K562 (cell line): ENCODE measurements at places on chromosomes 2 and 18. TPM values are rescaled to one million over a fixed set of nuclear protein-coding genes. Genes with fewer than 3 reads are reported as not detected.

Gene CREB1
- total RNA-seq, result 30.8 and 34.6 TPM in 2 replicates

Gene TUBA3E
- total RNA-seq, result not detected in 2 replicates

Gene IL1R2
- 0.13 TPM in 1 of 2 replicates, not detected in the other for total RNA-seq

Gene FSIP2
- 0.04 TPM in 2 replicates for total RNA-seq

Gene ANKRD30BL
- total RNA-seq, result not detected in 2 replicates

Gene SCTR
- total RNA-seq, result not detected in 2 replicates

Gene AMMECR1L
- 12.6 and 13.4 TPM in 2 replicates for total RNA-seq

Gene AQP12A
- total RNA-seq, result not detected in 2 replicates

Gene NEU2
- total RNA-seq, result not detected in 2 replicates

Gene RPRM
- total RNA-seq, result not detected in 2 replicates

Gene RNF144A
- total RNA-seq, result 8.8 and 11.3 TPM in 2 replicates

Gene COL3A1
- 0.67 and 0.71 TPM in 2 replicates for total RNA-seq

Gene CD226
- 1.7 and 2.0 TPM in 2 replicates for total RNA-seq

Gene HAUS1
- total RNA-seq, result 45.6 and 51.1 TPM in 2 replicates
